Suprapubic skin (tissue), 4 donors: ENCODE measurements at places on chromosomes 7 and 10. TPM values are rescaled to one million over a fixed set of nuclear protein-coding genes. Genes with fewer than 3 reads are reported as not detected.

GATA3 gene
- total RNA-seq, result 241 TPM

DNA sequence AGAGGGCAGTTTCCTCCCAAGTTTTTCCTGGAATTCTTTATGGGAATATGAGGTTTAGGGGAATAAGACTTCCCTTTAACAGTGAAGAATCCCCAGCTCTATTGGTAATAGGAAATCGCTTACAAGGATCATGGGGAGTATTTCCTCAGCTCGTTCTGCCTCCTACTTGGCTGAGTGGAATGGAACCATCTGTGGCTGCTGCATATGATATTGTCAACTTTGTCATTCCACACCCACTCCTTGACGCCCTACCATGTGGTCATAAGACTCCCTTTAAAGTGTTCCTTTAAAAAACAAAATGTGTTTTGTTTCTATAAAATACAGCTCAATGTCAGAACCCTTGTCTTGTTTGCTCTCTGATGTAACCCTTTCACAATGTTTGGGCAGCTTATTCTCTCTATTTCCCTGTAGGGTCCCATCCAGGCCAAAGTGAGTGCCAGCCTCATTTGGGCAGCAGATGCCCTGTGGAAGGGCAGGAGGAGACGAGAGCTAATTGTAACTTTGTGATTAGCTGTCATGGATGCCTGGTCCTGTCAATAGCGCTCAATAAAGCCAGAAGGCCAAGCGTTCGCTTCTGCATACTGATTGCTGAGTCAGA, 33.8 kb upstream of the ATRNL1 start:
- peaks cover 11% of the 10 kb centered on the region for H3K27me3 ChIP-seq
- no peak overlapping the region for H3K4me3 ChIP-seq
- H3K36me3 ChIP-seq, result no peaks in the 10 kb centered on the region
- no peak overlapping the region for H3K27ac ChIP-seq
- DNase-seq, result no peak

DNA sequence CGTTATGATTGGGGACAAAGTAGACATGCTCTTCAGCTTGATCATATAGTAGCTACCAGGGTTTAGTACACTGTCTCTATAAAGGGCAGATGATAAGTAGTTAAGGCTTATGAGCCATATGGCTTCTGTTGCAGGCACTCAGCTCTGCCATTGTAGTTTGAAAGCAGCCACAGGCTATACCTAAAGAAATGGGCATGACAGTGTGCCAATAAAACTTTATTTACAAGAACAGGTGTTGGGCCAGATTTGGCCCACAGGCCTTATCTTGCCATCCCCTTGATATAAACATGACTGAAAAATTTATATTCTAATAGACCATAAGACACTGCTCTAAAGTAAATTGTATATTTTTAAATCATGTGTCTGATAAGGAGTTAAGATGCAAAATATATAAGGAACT, 36.6 kb downstream of the GRK5 start:
- no peak overlapping the region for H3K27ac ChIP-seq
- no peak overlapping the region for H3K4me3 ChIP-seq
- no peaks in the 10 kb centered on the region for H3K27me3 ChIP-seq

DNA sequence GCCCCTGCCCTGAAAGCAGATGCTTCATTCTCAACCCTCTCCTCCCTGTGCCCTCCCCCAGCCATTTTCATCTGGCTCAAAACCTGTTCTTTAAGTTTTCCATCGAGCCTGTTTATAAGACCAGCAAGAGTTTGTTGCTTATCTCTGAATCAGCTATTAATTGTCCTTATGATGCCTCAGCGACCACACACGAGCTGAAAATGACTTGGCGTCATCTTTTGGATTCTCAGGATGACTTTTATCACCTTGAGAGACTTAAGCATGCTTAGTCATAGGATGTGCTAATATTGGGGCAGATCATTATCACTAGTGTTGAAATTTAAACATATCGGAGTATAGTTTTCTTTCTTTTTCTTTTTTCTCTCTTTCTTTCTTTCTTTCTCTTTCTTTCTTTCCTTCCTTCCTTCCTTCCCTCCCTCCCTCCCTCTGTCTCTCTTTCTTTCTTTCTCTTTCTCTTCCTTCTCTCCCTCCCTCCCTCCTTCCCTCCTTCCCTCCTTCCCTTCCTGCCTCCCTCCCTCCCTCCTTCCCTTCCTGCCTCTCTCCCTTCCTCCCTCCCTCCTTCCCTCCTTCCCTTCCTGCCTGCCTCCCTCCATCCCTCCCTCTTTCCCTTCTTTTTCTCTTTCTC, 184.5 kb downstream of the PHTF2 start:
- H3K27me3 ChIP-seq, result no peaks in the 10 kb centered on the region
- H3K4me1 ChIP-seq, result no peaks in the 10 kb centered on the region
- no peak overlapping the region for H3K4me3 ChIP-seq
- no peaks in the 10 kb centered on the region for H3K36me3 ChIP-seq
- DNase-seq, result no peak
- no peak overlapping the region for H3K27ac ChIP-seq

DNA sequence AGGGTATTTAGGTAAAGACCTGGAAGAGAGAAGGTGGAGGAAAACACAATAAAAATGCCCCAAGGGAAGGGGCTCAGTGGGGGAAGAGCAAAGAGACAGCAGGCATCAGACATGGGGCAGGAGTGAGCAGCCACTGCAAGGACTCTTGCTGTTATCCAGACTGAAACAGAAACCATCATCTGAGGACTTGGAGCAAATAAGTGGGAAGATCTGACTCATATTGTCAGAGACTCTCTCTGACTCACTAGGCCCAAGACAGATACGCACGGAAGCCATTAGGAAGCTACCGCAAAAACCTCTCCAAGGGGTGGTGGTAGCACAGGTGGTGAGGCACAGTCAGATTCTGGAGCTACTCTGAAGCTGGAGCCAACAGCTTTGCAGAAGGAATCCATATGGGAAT, 110.7 kb downstream of the RNF32 start:
- no peak for DNase-seq
- H3K36me3 ChIP-seq, result peaks cover 16% of the 10 kb centered on the region
- H3K4me3 ChIP-seq, result no peak overlapping the region
- no peaks in the 10 kb centered on the region for H3K4me1 ChIP-seq
- no peaks in the 10 kb centered on the region for H3K27me3 ChIP-seq
